K562 (cell line): ENCODE measurements at places on chromosomes 3 and 15. TPM values are rescaled to one million over a fixed set of nuclear protein-coding genes. Genes with fewer than 3 reads are reported as not detected.

DNA sequence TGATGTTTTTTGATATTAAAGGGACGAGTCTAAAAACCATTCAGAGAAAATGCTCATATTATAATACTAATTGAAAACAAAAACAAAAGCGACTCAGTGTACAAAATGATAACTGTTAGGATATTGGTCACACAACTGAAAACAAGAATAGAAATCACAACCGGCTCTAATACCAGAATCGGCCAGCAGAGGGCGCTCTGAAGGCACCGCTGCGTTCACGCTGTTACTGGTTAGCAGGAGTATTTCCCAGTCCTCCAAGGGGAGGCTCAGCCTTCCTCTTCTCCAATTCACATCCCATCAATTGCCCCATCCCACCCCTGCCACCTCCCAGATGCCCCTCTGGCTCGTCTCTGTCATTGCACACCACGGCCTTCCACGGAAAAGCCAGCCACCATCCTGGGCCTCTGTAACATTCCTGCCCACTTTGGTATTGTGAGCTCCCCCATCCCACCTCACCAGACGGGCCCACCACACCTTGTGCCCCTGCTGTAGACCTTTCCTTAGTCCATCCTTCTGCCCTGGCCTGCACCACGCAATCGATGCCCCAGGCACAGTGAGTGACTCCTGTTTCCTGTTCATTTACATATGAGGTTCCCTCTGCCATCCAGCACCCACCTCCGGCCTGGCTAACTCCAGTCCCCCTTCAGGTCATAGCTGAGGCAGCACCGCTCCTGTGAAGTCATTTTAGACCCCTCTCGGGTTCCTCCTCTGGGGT, 8.5 kb downstream of the FAM107A start:
- DNase-seq = peak; percentile 55

The TRANK1 gene
- total RNA-seq = 3.9 and 5.3 TPM in 2 replicates

GRCh38 chr3:35707904-35708303, 68.6 kb downstream of the ARPP21 start:
- DNase-seq = no peak

DNA sequence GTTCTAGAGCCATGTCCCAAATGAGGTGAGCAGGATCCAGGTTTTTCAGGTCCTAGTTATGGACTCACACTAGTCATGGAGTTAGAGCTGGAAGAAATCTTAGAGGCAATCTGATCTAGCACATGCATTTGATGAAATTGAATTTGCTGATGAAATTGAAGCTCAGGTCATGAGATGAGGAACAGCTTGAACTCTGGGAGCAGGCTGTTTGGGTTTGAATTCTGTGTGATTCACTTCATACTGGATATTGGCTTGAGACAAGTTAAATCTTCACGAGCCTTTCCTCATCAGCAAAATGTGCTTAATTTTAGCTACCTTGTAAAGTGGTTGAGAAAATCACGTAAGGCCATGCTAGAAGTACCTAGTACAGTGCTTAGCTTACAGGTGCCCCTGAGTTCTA, 33.5 kb upstream of the PARL start:
- no peak for DNase-seq

- peak; percentile 64 for DNase-seq
These were observed 13.0 kb upstream of the TNK2 start for GRCh38 chr3:195921334-195921791.

GRCh38 chr15:67033012-67033411, 32.4 kb upstream of the SMAD3 start:
- no peak for DNase-seq

GRCh38 chr3:111582120-111582474, 13.0 kb downstream of the ZBED2 start:
- no peak for DNase-seq

DNA sequence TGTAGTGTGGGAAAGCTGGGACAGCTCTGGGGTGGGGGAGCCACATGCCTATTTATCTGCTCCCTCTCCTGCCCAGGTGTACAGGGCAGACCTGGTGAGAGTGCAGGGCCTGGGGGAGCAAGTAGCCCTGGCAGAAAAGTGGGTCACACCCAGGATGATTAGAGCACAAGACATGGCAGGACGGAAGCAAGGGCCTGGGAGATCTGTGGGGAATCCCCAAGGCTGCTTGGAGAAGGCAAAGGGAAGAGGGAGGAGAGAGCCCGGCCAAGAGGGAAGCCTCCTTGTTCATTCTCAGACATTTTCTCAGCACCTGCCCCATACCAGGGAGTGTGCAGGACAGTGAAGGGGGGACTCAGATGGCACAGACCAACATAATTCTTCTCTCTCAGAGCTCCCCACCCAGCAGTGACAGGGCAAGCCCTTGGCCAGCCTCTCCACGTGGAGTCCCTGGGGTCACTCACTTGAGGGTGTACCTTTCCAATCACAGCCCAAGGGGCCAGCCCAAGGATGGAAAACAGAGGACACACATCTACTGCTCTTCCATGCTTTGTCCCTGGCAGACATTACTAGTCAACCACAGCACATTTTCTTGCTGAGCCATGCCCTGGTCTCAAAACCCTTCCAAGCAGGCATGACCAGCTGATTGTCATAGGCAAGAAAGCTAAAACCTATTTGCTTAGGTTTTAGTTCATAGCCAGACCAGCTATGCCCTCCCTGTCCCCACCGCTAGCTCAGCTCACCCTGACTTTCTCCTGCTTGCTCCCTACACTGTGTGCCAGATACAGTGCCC, 4.9 kb upstream of the DUSP7 start:
- DNase-seq = no peak

The LRRN1 gene
- total RNA-seq = 0.11 and 0.25 TPM in 2 replicates

- DNase-seq = no peak
These were observed 6.4 kb upstream of the ERICH6 start for GRCh38 chr3:150710097-150710496.

The CFAP20DC gene
- total RNA-seq = 3.5 and 4.6 TPM in 2 replicates

The AHSG gene
- total RNA-seq = 0.69 and 1.2 TPM in 2 replicates

The FBXW12 gene
- not detected in 2 replicates for total RNA-seq

The CAMK2N2 gene
- 0.22 and 0.27 TPM in 2 replicates for total RNA-seq

DNA sequence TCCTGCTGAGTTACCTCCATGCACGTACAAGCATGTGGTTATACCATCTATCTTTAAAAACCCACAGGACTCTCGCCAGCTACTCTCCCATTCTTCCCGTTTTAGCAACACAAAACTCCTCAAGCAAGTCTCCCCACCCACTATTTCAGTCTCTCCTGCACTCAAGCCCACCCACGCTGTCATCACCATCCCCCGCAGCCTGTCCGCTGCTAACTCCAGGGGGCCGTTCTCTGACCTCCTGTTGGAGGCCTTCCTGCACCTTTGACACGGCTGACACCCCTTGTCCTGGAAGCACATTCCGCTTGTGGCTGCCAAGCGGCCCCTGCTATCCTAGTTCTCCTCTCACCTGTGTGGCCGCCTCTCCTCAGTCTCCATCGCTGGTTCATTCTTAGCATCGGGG, 7.5 kb upstream of the PCSK6 start:
- no peak for DNase-seq

DNA sequence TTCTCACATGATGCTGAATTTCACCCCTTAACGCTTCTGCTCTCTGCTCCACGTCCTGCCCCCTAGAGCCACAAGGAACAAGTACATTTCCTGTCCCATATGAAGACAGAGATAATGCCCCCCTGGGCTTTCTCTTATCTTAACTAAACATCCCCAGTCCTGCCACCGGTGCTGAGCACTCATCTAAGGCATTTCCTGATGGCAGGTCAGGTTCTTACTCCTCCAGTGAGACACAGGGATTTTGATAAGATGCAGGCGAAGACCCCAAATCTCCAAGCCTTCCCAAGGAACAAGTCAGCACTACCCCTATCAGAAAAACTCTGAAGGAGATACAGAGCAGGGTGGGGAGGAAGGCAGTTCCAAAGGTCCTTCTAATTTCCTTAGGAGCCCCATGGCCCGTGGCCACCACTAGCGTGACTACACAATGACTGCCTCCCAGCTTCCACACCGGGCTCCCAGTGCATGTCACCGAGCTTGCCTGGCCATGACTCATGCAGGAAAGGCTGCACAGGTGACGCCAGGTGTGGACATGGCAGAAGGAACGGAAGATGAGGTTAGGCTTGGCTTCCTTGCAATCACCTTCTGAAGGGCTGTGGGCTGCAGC, 152.9 kb downstream of the XXYLT1 start:
- DNase-seq = peak; percentile 90

- DNase-seq = no peak
These were observed 688.1 kb downstream of the ZNF385D start for GRCh38 chr3:21062831-21063294.

DNA sequence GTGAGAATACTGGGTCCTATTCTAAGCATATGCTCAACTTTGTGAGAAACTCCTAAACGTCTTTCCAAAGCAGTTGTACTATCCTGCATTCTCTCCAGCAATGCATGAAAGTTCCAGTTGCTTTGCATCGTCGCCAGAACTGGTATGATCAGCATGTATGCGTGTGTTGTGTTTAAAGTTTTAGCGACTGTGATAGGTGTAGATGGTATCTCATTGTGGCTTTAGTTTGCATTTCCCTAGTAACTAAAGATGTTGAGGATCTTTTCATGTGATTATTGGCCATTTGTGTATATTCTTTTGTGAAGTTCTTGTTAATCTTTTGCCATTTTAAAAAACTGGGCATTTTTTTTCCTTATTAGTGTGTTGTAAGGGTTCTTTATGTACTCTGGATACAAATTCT, 115.1 kb downstream of the SPATA16 start:
- DNase-seq = no peak
